ENCODE measurements at places on chromosomes 2 and 18.

- no peak for DNase-seq
These were observed 497.8 kb upstream of the MYT1L start for GRCh38 chr2:2828774-2829368.

DNA sequence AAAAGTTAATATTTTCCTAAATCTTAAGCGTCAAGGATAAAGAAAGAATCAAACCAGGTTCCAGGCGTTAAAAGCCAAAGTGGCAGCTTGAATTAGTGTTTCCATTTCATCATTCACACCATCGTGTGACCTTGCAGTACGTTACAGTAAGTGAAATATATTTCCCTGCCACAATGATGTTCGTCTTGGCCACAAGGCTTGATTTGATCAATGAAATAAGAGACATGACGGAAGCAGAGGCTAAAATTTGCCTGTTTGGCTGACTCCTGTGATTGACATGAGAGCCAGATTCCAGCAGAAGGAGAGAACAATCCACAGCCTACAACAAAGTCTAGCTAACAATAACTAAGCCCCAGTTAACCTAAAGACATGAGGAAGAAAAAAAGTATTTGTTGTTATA, 62.0 kb downstream of the ASXL2 start:
- no peak for DNase-seq

DNA sequence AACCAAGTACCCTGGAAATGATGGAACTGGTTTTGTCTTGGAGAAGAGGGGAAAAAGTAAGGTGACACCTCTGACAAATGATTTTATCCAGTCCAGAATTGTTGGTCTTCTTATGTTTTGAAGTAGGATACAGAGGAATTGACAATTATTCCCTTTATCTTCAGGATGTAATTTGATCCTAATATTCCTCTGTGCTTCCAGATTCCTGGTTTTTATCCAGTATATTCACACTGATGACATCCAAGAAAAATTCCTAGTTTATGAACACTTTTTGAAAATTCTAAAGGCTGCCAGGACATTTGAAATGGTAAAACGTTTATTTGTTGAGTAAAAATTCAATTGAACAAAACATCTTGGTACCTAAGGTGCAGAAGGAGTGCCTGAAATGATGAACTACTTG, 22.2 kb upstream of the ETAA1 start:
- no peak for DNase-seq

DNA sequence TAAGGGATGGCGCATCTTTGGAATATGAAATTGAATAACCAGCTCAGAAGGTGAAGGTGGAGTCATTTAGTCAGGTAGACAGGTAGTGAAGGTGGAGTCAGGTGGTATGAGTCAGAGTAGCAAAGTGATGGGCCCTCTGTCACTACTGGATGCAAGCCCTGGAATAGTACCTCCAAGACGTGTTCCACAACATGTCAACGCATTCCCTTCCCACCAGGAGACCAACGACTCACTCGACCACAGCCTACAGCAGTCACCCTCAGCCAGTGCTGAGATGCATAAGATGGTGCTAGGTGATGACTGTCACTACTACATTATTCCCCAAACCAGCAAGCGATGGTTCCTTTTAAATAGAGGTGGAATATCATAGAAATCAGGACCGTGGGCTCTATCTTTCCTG, 6.8 kb downstream of the CPLX4 start:
- DNase-seq = no peak

GRCh38 chr2:46239175-46239846, 57.9 kb upstream of the EPAS1 start:
- no peak for DNase-seq

- no peak for DNase-seq
These were observed 72.4 kb upstream of the TNP1 start for GRCh38 chr2:216932113-216932862.

GRCh38 chr2:82834893-82835292, 1624.2 kb downstream of the SUCLG1 start:
- no peak for DNase-seq

- DNase-seq = no peak
These were observed 878.3 kb downstream of the TDRD15 start for GRCh38 chr2:22002066-22002465.

DNA sequence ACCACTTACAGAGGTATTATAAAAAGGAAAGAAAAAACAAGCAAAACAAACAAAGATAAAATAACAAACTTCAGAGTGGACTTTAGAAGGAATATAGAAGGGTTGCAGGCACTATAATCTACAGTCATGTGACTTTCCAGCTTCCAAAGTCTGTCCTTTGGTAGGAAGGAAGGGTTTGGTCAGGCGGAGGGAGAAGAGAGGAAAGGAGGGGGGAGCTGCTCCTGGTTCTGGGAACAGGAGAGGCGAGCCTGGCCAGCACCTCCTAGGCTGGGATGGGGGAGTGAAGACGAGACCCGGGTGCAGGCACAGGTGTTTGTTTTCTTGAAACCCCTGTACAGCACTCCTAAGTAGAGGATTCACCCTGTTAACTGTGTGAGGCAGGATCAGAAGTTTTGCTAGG, 53.8 kb upstream of the GATA6 start:
- no peak for DNase-seq

DNA sequence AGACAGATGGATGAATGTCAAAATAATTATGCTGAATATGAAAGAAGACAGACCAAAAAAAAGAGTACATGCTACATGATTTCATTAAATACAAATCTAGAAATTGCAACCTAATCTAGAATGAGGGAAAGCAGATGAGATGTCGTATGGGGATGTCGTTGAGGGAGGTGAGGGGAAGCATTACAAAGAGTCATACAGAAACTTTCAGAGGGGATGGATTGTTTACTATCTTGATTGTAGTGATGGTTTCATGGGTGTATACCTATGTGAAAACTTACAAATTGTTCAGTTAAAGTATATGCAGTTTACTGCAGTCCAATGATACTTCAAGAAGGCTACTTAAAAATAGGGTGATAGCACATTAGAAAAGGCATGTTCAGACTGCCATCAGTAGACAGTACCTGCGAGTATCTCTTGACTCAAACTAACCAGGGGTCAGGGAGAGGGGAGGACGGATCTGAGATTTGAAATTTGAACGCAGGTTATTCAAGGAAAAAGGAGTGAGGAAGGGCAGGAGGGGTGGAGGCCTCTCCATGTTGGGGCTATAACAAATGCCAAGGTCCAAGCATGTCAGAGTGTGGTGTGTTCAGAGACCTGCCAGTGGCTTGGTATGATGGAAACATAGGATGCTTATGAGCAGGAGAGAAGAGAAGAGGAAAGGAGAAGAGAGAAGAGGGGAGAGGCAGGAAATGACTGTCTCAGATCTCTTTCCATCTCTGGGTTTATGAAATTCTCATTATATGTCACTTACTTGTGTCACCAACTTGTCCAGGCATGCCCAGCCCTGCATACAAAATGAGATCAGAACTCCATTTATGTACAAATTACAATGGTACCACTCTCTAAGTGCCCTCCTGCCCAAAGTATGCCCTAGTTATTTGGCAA, 257.3 kb upstream of the CXCR4 start:
- no peak for DNase-seq

DNA sequence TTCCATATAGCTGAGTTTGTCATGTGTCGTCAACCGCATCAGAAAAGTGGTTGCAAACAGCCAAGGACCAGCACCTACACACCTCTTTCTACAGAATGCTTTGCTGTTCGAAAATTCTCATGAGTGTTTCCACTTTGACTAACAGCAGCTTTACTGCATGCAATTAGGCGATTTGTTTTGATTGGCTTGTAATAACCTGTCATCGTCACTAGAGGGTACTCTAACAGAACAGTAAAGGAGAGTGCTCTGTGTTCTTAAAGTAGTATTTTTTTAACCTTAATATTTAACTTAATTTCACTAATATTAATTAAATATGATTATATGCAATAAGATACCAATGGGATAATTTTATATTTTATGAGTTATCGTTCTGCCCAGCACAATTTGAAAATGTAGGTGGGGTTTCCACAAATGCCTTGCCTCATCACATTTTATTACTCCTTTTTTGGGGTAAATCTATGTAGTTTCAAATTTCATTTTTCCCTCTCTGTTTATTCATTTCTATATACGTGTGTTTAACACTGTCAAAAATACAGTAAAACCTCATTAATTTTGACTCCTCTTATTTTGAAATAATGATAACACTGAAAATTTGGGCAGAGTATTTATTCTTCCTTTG, 502.2 kb downstream of the NRXN1 start:
- no peak for DNase-seq

DNA sequence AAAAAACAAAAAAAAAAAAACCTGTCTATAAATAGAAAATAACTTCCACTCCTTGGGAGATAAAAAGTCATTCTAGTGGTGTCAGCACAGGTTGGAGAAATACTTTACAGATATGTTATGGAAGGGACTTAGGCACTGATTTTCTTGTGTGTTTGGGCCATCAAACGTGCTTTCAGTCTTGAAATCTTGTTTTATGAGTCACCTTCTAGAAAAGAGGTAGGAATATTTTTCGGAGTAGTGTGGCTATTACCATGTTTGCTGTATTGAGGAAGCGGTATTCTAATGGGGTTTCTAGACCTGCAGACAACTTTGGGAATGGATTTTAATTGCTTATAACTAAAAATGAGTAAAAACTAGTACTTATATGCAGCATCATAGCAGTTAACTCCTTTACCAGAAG, 12.0 kb downstream of the HNMT start:
- no peak for DNase-seq

GRCh38 chr2:47373747-47374146, 29.2 kb upstream of the MSH2 start:
- no peak for DNase-seq
